ENCODE measurements at places on chromosomes 3 and 15.

DNA sequence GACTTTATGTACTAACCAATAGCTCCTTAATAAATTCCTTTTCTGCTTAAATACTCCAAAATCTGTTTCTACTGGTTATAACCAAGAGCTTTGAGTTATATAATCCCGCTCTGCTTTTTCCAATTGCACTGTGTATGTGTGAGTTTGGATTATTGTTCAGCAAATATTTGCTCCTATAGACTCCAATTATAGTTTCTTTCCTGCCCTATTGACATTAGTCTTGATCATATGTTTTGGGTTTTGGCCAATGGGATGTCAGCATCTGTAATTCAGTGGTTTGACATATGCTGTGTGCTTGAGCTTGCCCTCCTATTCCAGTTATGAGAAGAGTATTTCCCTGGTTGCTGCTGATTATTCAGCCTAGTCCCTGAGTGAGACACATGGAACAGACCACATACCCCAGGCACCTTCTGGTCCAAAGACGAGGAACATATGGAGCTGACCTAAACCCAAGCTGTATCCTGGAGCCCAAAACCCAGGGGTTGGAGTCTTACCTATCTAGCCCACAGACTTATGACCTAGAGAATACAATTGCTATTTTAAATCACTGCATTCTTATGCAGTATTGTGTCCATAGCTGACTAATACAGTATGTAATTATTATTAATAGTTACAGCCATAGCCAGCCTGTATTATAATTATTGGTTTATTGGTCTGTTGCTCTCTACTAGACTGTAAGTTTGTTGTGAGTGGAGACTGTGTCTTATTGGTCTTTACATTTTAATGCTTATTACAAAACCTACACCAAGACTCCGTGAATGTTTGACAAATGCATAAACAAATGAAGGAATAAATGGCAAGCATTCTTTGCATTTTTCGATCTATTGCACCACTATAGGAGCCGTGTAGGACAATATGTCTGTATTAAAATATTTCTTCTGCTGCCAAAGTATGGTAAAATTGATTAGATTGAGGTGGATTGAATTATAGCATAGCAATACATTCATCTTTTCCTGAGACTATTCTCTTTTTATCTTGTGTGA lies 11.7 kb upstream of the ZNF280D start:
- no peak for DNase-seq

GRCh38 chr3:70770650-70771049 lies 458.2 kb upstream of the MDFIC2 start:
- DNase-seq = no peak

DNA sequence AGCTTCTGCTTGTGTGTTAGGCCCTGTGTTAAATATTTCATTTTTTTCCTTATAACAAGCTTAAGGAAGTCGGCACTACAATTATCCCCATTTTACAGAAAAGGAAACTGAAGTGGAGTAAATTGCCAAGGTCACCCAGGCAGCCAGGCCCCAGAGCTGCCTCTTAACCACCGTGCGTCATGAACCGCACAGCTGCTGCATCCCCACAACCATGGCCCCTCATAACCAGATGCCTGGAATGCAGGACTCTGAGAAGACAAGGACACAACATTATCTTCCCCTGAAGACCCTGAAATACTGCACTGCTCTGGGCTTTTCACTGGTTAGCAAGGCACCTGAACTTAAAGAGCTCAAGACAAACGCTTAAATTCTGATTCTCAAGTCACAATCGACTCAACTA lies 14.6 kb downstream of the LRIG1 start:
- no peak for DNase-seq

DNA sequence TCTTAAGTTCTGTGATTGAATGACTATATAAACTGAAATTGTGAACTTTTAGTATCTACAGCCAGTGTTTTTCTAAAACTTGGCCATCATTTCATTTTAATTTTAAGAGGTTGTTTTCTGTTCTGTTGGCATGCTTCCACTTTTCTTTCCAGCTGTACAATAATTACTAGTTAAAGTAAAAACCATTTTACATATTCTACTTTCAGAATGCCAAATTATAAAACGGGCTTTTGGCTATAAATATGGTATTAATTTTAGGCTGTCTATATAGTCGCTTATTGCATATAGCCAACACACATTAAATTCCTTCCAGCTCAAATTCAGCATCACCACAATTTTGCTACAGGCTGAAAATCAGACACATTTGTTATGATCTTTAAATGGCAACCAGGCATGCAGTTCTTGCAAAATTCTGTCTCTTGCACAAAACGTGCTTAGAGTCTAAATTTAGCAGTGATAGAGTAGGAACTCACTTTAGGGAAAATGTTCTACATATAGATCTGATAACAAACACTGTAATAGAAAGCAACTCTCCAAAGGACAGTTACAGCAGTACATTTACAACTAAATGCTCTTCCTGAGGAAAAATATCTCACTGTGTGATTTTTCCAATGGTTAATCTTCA lies 81.1 kb downstream of the BTD start:
- no peak for DNase-seq

DNA sequence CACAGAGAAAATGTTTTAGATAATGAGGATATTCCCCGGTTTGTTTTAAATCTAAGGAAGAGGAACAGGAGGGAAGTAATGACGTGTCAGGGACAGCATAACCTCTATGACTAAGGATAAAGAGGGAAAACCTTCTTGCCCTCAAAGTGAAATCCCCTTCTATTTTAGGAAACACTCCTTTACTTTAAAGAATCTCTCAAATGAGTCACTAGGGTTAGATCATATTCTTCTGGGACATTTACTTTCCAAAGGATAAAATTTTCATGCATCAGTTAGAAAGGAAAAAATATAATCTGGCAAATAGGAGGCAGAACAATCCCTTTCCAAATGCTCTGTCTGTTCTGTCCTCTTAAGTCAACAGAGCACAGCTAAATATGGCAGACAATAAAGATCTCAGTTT lies 43.2 kb upstream of the UBE2E2 start:
- no peak for DNase-seq

DNA sequence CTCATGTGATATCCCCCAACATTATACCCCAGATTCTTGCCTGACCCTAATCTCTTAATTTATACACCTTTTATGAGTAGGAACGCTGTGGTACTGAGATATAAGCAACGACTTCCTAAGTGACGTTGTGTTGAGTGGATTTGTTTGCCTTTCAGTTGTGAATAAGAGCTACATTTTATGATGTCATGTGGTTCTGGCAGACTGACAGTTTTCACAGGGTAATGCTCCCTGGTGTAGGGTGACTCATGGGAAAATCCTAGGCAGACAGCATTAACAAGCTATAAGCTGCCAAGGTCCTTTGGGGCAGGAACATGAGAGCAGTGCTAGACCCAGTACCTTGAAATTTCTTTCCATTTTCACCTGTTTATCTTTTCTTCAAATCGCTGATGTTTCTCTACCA lies 11.2 kb downstream of the C3orf52 start:
- DNase-seq = no peak

DNA sequence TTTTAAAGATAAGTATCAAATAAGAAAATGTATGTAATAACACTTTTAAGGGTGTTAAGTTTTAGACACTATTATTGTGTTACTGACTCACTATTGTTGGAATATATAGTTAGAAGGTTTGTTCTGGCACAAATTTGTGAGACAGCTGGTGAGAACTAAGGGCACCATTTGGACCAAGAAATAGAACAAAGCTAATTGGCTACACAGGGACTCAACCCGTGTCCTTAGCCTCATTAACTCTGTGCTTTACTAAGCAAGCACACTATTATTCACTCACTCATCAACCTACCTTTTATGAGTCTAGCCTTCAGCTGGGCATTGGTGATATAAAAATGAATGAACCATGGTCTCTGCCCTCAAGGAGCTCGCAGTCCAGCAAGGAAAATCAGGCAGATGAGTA lies 4.1 kb upstream of the UNC13C start:
- DNase-seq = no peak

DNA sequence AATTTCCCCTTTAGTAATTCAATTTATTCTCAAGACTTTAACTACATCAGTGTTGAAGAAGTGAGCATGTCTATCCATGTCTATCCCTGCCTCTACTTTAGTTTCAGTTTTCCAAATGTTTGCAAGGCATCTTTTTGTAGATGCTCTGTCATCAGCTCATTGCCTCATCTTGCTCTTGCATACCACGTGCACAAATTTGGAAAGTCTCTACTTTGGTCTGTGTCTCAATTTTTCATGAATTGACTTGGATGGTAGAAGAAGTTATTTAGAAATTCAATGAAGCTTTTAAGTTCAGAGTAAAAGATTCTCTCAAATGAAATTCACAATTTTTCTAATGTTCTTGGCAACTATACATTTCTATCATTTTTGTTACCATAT lies 55.3 kb downstream of the CLDN1 start:
- DNase-seq = no peak

GRCh38 chr3:171862993-171863521 lies 19.9 kb downstream of the TMEM212 start:
- DNase-seq = no peak

DNA sequence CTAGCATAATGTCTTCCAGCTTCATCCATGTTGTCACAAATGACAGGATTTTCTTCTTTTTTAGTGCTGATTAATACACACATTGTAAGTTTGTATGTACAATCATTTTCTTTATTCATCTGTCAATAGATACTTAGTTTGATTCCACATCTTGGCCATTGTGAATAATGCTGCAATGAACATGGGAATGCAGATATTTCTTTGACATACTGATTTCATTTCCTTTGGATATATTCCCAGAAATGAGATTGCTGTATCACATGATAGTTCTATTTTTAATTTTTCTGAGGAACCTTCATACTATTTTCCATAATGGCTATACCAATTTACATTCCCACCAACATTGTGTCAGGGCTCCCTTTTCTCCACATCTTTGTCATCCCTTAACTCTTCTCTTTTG lies 117.9 kb downstream of the MEIS2 start:
- DNase-seq = no peak

DNA sequence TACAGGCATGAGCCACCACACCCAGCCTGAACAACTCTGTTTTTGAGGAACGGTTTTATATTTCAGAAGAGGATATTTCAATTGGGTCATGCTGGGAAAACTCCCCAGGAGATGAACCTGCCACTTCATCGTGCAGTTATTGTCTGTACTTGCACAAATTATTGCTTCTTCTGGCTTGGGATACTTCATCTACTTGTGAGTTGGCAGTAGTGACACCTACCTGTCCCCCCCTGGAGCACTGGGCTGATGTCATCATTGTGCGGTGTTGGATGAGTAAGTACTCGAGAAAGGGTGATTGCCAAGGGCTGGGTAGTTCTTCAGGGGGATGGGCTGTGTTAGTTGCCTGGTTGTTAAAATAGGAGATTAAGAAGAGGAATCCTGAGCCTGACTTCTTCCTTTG lies 85.1 kb upstream of the SAMMSON start:
- no peak for DNase-seq

DNA sequence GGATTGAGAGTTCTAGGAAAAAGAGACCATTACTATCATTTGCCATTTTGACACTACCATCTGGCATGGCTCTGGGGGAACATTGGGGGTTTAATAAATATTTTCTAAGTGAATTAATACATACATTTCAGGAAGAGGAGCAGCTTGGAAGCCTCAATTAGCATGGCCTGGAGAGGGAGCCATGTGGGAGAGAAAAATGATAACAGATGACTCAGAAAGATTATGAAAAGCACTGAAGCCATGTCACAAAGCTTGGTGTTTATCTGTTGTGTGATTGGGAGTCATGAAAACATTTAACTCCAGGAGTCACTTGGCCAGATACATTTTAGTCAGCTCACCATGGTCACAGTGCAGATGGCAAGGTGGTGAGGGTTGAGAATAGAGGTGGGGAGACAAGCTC lies 121.0 kb downstream of the SSR3 start:
- DNase-seq = no peak

DNA sequence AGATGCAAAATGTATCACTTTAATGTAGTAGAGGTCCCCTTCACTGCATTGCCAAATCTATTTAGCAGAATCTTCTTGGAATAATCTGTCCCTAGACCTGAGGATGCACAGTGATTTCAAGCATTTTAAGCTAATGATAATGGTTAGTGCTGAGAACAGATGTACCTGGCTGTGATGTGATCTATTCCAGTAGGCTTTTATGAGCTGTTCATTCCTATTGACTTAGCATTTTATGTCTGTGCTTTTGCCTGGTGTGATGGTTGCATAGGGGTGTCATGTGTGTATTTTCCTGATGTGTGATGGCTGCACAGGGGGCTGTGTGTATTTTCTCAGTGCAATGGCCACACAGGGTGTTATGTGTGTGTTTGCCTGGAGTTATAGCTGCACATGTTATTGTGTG lies 272.9 kb downstream of the TIGIT start:
- DNase-seq = no peak

DNA sequence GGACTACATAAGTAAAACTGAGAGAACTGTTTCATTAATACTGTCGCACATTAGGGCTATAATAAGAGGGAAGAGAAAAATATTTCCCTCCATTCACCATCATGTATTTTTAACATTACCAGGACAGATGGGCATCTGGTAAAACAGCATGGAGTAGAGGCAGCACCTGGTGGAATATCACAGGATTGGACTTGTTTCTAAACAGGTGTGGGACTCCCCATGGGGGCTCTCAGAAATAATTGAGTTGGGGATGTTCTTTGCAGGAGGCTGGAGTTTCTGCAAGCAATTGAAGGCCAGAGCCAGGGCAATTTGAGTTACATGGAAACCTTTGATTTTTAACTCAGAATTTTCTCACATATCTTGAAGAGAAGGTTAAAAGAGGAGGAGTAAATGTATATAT lies 8.4 kb upstream of the MINDY2 start:
- no peak for DNase-seq

DNA sequence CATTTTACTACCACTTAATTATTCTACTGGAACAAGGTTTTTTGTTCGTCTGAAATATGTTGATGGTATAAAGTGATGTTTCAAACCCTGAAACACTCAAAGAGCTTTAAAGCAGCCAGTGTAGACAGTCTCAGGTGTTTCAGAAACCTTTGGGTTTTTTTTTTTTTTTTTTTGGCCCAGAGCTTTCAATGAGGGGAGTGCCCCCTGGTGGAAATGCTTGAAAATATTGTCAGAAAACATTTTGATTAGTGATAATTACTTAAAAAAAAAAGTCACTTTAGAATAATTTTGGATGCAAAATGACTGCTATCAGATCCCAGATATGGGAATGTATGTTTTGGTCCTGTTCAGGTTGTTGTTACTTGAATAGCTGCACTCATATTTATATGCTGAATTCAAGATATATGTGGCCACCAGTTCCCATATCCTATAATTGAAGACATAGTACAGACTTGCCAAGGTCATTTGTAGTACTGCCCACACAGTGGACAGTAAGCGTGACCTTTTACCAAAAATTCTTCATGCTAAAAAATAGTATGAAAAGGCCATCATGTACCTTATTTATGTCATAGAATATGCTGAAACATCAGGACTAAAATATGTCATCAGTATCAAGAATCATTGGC lies 35.9 kb downstream of the SATB1 start:
- DNase-seq = no peak

GRCh38 chr3:51358981-51359380 lies 26.1 kb upstream of the MANF start:
- no peak for DNase-seq

Data from GDM1 (cell line).